NCI-H2107 (cell line): ENCODE measurements at places on chromosomes 6 and 20.

DNA sequence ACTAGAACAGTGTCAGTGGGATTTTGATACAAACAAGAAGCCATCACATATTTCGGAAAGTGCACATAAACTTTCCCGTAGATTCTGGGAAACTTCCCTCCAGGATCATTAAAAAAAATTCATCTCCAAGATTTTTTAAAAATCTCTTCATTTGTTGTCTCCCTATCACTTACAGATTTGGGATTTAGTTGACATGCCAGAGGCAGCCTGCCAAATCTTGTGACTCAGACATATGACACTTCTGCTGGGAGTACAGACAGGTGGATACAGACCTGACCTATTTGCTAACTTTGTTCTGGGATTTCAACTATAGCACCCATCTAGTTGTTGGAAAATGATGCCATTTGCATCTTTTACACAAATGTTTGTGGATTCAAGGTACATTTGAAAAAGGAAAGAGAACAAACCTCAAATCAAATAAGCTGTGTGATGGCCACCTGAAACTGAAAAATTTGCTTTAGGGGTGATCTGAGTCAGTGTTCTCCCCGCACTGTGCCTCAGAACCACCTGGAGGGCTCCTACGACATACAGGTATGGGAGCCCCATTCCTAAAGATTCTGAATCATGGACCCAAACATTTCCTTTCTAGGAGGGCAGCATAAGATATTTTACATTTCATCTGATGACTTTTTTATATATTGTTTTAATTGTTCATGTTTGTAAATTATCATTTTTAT, 21.9 kb upstream of the CD2AP start:
- DNase-seq = no peak

GRCh38 chr6:80488190-80488589, 381.7 kb downstream of the BCKDHB start:
- no peak for DNase-seq

DNA sequence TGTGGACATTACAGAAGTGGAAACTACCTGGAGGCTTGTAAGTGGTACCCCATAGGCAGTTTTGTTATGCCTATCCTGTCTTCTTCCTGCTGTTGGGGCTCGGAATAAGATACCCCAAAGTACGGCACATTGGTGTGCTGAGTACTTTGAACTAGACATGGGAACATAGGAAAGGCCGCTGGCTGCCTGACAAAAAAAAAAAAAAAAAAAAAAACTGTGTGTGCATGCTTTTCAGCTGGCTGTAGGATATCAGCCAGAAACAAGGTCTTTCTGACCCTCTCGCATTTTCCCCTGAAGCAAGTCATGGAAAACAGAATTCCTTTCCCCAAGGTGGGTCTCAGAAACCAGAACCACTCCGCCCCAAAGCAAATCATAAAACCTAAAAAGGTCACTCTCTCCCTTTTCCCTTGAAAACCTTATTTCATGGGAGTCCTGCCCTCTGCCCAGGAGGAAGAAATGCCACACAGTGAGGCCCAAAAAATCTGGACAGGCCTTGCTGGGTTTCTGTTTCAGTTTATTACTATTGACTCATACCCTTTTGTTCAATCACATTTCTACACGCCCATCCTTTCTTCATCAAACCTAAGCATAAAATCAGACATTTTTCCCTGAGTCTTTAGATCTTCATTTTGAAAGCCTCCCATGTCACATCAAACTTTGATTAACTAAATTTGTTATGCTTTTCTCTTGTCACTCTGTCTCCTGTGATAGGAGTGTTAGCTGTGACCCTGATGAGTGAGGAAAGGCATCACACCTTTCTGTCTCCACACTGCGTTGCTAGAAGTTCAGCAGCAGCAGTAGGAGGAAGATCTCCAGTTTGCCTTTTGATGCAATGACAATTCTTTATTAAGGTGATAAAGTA, 17.2 kb downstream of the SLC2A12 start:
- no peak for DNase-seq

- no peak for DNase-seq
Observed at GRCh38 chr6:165231581-165232561, 77.5 kb downstream of the C6orf118 start.

DNA sequence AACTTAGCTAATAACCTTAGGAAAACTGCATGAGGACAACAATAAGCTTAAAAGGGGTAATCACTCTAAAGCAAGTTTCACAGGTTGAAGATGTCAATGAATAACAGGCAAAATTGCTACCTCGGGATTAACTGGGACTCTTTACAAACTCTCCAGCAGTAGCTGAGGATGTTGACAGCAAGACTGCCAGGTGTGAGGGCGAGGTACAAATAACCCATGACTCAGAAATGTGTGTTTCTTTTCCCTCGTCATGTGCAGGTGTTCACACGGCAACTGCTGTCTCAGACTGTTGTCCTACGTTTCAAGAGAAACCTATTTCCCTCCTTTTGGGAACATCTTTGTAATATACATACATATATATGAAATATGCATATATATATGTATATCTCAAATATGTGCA, 15.9 kb downstream of the BCAS1 start:
- DNase-seq = no peak

DNA sequence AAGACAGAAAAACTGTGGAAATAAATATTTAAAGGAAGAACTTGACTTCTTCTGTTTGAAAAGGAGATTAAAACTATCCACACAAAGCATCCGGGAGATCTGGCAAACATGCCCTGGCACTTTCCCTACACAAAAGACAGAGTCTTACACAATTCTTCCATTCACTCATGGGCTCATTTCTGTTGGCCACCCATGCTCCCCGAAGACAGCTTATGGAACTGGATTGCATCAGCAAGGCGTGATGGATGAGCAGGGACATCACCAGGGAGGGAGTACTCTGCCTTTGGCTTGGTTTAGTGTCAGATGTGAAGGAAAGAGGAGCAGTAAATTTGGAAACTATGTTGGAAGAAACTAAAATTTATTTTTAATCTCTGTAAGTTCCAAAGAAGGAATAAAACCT, 379.3 kb downstream of the CD109 start:
- DNase-seq = no peak

DNA sequence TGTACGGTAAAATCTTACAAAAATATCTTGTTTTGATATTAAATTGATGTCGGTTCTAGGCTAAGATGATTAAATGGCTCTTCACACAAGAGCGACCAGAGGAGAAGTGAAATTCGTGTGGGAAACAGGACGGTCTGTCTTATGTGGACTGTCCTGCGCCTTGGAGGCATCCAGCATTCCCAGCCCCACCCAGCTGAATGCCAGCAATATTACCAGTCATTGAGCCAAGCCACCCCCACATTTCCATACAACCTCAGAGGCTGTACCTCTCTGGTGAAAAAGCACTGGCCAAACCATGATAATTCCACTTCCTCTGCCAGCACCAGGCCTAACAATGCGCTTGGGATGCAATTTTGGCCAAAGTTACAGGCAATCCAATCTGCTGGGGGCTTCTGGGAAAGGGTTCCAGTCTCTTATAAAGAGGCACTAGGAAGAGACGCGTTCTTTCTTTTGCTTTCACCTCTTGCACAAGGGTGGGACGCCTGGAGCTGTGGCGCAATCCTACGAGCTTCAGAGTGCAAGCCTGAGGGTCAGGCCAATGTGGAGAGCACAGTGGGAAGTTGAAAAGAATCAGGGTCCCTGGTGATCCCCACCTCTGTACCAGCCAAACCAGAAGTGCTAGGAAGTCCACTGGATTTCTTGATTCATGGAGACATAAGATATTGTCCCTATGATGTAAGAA, 213.1 kb downstream of the PREX1 start:
- DNase-seq = no peak

DNA sequence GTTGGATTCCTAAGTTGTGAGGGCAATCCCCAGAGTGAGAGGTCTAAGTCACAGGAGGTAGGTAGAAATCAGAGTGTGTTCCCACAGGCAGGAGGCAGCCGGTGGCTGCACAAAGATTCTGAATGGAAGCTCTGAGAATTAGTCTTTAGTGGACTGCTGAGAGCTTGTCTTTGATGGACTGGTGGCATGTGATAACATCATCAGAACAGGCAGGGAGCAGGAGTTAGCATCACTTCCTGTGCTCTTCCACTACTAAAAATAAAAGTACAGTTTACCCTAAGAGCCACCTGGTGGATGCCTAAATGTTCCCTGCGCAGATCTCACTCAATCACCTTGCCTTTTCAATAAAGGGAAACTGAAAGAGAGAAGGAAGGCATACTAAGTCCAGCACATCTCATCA, 294.6 kb upstream of the POU3F2 start:
- DNase-seq = no peak

DNA sequence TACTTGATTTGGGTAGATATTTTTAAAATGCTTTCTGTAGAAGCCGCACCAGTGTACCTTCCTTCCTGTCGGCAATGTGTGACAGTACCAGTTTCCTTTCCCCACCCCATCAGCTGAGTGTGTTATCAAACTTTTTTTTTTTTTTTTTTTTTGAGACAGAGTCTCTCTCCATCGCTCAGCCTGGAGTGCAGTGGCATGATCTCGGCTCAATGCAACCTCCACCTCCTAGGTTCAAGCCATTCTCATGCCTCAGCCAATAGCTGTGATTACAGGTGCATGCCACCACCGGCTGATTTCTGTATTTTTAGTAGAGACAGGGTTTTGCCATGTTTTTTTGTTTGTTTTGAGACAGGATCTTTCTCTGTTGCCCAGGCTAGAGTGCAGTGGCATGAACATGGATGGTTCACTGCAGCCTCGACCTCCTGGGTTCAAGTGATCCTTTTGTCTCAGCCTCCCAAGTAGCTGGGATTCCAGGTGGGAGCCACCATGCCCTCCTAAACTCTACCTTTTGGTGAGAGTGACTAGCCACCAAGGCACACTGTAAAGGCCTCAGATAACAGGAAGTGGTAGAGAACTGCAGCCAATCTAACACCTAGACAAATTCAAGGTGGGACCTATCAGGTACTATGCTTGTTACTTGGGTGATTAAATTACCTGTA, 26.5 kb upstream of the ZBTB22 start:
- no peak for DNase-seq

GRCh38 chr6:107308677-107309076, 150.7 kb downstream of the PDSS2 start:
- DNase-seq = no peak

GRCh38 chr6:53055873-53056272, 9.3 kb upstream of the FBXO9 start:
- DNase-seq = no peak

DNA sequence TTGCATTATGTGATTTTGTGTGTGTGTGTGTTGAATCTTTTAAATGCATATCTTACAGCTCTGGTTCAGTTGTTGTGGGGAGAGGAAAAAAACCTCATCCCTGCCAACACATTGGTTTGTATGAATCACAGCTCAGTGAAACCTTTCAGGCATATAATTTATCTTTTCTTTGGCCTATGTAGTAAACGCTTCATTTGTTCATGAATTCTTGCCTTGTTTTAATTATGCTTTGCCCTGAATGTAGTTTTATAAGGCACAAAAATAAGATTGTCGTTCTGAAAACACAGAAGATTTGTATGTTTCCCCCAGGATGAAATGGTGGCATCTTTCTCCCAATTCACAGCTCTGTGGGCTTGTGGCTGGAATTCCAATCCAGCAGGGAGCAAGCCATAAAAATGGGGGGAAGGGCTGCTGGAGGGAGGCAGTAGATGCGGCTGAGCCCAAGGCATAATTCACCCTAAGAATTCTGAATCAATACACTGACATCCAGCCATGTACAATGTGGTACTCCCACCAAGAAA, 45.1 kb downstream of the BCAS1 start:
- DNase-seq = no peak

GRCh38 chr6:170063431-170063830, 227.4 kb downstream of the DLL1 start:
- no peak for DNase-seq

- DNase-seq = no peak
Observed at GRCh38 chr6:50278663-50279062, 228.9 kb upstream of the DEFB112 start.

DNA sequence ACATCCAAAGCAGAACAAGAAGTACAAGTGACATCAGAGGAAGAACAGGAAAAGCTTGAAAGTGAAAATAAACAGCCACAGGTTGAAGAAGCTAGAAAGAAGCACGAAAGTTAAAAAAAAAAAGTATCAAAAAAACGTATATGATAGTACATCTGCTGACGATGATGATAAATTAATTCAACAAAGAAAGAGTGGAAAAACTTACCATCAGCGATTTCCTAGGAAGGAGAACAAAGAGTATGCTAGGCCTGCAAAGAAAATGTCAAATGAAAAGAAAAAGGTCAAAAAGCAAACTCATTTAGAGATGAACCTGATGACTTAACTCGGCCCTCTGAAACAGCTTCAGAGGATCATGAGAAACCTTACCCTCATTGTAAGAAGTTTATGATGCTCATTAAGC, 3.7 kb downstream of the SAYSD1 start:
- no peak for DNase-seq

- DNase-seq = no peak
Observed at GRCh38 chr6:74320715-74321114, 624.7 kb downstream of the CD109 start.

DNA sequence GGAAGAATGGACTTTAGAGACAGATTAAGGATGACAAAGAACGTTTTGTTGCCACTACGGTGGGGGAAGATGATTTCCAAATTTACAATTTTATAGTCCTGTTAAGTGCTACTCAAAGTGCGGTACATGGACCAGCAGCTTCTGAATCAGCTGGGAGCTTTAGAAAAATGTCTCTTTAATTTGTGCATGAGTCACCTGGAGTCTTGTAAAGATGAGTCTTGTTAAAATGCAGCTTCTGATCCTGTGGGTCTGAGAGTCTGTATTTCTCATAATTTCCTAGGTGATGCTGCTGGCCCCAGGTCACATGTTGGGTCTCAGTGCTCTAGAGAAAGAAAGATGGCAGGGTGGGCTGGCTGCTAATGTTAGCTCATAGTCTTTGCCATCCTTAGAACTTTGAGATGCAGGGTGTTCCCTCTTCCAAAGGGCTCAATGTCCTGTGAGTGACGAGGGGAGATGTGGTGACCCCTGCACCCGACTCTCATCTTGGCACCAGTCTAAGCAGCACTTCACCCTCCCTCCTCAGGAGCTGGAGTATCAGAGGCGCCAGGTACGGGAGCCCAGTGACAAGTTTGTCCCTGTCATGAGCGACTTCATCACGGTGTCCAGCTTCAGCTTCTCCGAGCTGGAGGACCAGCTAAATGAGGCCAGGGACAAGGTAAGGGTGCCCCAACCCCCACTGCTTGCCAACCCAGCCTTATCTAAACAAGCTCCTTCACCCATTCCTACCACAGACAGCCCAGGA, 34.5 kb downstream of the MOCS1 start:
- no peak for DNase-seq

DNA sequence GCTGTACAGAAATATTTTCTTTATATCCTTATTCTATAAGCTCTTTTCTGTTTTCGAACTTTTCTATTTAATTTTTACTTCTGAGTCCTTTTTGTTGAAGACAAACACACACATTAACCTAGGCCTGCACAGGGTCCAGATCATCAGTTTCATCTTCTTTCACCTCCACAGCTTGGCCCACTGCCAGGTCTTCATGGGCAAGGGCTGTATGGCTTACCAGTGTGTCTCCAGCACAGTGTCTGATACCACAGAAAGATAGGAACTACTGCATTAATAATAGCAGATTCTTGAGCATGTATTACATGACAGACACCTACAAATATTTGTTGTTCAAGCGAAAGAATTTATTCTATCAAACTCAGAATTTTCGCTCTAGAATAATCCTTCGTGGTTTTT, 24.4 kb downstream of the QKI start:
- DNase-seq = no peak
